ENCODE measurements at places on chromosomes 7 and 10.

- ATAC-seq: no peak
These were observed 5.0 kb downstream of the PGAM2 start for GRCh38 chr7:44060091-44060947.

DNA sequence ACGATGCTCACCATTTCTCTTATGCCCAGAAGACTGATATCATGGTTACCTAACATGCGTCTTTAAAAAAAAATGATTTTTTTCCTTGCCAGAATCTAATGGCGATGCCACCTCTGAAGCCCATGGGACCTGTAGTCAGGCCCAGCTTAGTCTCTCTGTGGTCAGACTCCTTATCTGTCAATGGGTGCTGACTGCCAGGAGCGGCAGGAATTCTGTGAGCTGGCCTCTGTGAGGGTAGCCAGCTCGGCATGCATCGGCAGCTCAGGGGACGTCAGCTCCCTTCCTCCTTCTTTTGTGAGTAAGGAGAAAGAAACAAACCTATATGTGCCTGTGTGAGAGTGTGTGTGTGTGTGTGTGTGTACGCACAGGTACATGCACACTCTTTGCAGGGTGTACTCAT lies 49.9 kb upstream of the ZRANB1 start:
- ATAC-seq: no peak

DNA sequence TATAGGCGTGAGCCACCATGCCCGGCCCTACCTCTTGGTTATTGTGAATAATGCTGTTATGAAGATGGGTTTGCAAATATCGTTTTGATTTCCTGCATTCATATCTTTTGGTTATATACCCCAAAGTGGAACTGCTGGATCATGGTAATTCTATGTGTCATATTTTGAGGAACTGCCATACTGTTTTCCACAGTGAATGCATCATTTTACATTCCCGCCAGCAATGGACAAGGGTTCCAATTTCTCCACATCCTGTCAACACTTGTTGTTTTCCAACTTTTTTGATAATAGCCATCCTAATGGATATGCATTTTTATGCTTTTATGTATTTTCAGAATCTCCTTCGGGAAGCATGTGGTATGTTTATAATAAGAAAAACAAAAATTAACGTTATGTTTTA lies 128.2 kb downstream of the KCNMA1 start:
- no peak for ATAC-seq

DNA sequence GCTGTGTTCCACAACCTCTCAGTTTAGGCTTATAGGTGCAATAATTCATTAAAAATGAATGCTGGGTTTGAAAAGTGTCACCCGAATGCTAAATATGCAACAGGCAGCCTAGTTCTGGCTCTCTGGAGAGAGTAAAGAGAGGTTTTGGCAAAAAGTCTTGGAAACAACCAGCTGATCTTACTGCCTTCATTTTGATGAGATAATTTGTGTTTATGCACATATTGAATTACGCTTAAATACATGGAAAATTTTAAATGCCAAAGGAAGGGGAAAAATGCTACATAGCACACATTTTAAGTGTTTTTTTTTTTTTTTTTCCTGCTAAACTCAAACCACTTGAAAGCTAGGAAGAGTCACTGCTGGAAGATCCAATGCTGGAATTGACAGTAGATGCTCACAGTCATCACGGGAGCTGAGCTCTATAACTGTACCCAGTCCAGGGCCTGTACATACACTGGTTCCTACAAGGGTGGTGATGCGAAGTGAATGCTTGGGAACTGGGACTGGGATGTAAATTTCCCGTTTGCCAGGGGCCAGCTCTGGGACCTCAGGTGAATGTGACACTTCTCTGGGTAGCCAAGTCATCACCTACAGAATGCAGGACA lies 151.5 kb downstream of the PFKFB3 start:
- ATAC-seq: no peak

GRCh38 chr7:24783698-24784097 lies 26.4 kb upstream of the GSDME start:
- ATAC-seq: no peak

DNA sequence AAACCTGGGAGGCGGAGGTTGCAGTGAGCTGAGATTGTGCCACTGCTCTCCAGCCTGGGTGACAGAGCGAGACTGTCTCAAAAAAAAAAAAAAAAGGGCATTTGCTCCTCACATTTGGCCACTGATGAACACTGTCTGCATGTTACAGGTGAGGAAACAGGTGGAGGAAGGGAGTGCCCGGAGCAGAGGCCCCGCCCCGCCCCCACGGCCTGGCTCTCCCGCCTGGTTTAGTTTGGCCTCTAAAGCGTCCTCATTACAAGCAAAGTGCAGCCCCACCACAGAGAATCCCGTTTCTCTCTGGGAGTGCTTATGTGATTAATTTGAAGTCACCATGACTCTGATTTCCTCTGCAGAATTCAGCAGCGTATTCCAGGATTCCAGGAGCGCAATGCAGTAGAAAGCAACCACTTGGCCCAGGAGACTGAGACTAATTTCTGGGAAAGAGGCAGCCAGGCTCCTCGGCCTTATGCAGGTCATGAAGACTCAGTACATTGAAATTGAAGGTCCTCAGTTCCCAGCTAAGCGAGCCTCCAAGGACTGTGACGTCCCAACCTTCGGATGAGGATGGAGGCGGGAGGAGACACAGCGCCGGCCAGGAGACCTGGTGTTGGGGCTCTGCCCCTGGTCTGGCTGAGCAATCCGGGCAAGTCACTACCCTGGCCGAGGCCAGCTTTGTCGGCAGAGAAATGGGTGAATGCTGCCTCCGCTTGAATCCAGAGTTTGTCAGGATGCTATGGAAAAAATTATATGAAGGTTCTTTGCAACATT lies 44.7 kb downstream of the RBM17 start:
- no peak for ATAC-seq

DNA sequence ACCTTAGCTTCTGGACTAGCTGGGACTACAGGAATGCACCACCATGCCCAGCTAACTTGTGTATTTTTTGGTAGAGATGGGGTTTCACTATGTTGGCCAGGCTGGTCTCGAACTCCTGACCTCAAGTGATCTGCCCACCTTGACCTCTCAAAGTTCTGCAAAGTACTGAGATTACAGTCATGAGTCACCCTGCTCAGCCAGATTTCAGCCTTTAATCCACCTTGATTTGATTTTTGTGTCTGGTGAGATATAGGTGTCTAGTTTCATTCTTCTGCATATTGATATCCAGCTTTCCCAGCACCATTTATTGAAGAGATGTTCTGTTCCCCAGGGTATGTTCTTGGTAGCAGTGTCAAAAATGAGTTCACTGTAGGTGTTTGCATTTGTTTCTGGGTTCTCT lies 20.1 kb upstream of the CYP3A7 start:
- ATAC-seq: no peak

DNA sequence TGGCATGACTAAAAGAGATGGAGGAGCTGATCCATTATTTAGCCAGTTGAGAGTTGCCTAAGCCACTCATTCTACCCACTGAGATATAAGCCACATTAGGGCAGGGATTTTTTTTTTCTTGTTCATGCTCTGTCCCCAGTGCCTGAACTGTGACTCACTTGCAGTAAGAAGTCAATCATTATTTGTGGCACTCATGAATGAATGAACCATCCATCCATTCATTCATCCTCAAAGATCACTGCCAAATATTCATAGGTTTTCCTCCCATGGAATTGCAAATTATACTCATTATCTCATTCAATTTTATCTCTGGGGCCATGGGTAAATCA lies 22.8 kb upstream of the ARID5B start:
- no peak for ATAC-seq

DNA sequence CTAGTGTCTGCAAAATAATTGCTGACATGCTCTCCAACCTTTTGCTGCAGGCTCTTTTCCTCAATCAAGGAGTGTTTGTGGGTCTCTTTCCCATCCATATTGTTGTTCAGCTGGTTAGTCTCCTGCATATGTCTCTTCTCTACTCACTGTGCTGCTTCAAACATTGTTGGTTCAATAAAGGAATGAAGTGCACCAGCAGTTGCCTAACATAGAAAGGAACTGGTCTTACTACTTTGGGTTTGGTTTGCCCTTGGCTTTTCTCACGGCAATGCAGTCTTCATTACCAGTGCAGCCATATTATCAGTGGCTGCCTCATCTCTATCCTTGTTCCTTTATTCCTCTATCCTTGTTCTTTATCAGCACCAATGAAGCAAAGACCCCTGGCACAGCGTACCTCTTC lies 169.7 kb upstream of the TPK1 start:
- ATAC-seq: no peak

DNA sequence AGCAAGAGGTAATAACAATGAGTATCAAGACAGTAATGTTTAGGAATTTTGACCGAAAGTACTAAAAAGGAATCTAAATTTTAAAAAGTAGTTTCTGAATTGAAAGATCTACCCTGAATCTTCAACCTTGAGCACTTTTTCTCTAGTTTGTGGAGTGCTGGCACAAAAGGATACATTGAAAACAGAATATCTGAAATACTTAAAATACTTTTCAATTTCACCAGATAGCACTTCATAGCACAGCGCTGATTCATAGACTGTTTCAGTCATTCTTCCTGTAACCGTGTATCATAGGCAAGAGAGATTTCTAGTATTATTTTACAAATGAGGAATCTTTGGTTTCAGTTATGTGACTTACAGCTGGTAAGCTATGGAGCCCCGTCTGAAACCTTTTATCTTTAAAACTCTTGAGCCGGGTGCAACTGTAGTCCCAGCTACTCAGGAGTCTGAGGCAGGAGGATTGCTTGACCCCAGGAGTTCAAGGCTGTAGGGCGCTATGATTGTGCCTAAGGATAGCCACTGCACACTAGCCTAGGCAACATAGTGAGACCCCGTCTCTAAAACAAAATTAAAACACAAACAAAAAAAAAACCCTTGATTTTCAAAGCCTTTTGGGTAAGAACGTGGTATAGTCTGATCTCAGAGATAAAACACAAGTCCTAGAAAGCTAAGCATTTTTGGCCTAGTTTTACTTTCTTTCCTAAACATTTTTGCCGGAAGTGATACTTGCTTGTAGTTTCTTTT lies 35.1 kb downstream of the FHIP2A start:
- ATAC-seq: no peak

DNA sequence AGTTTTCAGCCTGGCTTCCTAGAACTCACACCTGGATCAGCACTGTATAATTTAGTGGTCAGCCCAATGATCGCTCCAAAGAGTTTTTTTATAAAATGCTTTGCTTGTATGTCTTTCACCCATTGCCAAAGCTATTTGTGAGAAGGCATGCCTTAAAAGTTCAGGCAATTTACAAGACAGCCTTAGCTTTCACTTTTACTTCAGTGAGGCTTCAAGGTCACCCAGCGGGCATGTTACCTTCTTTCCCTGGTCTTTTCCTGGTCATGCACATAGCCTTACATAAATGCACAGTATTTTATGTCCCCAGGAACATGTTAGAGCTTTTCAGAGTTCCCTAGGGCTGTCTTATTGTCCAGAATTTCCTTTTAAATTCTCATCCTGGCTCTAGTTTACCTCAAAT lies 179.9 kb upstream of the TMEM72 start:
- ATAC-seq: no peak

DNA sequence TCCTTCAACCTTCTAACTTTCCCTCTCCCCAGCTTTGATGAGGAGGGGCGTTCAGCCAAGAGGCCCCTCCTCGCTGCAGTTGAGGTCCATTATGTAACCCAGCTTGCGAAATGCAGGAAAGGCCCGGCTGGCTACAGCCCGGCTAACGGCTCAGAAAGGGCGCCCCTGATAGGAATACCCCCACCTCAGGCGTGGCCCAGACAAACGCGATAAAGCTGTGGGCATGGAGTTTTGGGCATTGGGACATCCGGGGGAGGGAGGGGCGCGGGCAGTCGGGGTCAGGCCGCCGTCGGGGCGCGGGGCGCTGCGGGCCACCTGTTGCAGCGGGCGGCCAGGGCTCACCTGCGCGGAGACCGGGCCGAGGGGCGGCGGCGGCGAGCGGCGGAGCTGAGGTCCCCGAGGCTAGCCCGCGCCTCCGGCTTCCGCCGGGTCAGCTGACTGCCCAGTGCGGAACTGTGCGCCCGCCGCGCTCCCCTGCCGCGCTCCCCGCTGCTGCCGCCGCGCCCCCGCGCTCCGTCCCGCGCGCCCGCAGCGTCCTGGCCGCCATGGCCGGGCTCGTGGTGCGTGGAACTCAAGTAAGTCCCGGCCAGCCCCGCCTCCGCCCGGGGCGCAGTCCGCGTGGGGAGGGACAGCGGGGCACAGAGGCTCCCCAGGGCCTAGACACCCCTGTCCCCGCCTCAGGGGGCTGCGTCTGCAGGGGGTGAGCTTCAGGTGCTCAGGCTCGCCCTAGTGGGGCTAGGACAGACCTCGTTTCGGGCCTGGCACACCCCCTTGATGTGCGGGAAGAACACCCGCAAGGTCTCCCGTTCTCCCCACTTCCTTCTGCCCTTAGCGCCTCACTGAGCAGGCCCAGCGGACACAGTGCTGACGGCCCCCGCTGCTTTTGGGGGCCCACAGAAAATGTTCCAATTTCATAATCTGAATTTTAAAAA lies at the start of gene LRMDA:
Gene LRMDA (plus strand): TSS at position 445 of the 932 bp plus-strand sequence.
- no peak for ATAC-seq

DNA sequence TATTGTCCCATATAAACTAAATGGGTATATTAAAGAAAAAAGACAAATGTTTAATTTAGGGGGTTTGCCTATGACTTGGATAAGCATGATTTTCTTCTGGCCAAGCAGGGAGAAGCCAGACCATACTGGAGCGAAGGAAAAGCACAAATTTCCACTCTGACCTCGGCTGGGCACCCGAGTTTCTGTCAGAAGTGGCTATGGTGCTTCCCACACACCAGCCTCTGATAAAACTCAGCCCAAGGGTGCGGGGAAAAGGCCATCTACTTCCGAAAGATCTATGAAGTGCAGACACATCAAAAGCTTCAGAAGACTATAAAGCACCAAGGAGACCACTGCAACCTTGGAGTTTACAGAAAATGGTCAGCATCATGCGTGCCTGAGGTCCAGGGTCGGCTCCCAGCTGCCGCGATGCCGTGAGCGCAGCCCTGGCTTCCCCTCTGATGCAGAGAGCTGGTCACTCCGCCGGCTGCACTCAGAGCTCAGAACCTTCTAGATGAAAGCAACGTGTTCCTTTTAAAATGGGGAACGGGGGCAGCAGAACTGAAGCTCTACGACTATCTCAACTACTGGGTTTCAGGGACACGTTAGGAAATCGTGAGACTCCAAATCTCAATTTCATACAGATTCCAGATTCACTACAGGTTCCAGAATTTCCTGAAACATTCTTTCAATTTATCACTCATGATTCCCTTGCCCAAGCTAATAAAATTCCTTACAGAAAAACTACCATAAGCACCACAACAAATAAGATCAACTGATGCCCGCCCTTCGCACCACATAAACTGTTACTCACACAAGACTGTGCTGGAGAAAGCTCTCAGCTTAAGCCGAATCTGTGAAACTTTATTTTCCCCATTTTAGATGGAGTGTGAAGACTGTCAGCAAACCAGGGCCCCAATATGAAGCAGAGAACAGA lies 84.5 kb downstream of the DIP2C start:
- no peak for ATAC-seq

GRCh38 chr7:135980665-135981180 lies 3.6 kb upstream of the MTPN start:
- peak; percentile 83 for ATAC-seq

DNA sequence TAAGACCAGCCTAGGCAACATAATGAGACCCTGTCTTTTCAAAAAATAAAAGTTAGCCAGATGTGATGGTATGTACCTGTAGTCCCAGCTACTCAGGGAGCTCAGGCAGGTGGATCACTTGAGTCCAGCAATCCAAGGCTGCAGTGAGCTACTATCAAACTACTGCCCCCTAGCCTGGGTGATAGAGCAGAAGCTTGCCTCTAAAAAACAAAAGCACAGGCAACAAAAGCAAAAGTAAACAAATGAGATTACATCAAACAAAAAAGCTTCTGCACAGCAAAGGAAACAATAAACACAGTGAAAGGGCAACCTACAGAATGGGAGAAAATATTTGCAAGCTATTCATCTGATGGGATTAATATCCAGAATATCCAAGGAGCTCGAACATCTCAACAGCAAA lies 65.4 kb downstream of the FANK1 start:
- no peak for ATAC-seq

GRCh38 chr7:123746055-123746454 lies 2.7 kb downstream of the WASL start:
- ATAC-seq: no peak
